Renal cortical epithelial cell (primary cell): ENCODE measurements at places on chromosomes 3 and 15.
A peak's percentile ranks its signal among the peaks of the same experiment; 100 is the strongest.

GRCh38 chr15:66523926-66524325 lies 18.8 kb downstream of the ZWILCH start:
- DNase-seq = no peak

DNA sequence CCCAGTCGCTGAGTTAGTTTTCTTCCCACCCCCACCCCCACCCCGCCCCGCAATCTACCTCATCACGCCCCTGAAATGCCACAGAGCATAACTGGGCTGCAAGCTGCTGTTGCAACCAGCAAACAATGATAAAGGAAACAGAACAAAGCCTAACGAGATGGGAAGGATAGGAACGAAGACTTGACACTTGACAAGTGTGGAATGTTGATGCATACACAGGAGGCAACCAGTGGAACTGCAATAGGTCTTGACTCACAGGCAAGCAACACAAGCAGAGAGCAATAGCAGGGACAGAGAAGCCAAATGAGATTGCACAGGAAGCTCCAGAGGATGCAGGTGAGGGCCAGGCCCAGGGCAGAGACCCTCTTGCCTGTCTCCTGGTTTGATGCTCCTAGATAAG lies 225.9 kb downstream of the IGSF11 start:
- peak; percentile 45 for DNase-seq

GRCh38 chr3:45223889-45224727 lies 2.0 kb downstream of the TMEM158 start:
- DNase-seq = no peak

DNA sequence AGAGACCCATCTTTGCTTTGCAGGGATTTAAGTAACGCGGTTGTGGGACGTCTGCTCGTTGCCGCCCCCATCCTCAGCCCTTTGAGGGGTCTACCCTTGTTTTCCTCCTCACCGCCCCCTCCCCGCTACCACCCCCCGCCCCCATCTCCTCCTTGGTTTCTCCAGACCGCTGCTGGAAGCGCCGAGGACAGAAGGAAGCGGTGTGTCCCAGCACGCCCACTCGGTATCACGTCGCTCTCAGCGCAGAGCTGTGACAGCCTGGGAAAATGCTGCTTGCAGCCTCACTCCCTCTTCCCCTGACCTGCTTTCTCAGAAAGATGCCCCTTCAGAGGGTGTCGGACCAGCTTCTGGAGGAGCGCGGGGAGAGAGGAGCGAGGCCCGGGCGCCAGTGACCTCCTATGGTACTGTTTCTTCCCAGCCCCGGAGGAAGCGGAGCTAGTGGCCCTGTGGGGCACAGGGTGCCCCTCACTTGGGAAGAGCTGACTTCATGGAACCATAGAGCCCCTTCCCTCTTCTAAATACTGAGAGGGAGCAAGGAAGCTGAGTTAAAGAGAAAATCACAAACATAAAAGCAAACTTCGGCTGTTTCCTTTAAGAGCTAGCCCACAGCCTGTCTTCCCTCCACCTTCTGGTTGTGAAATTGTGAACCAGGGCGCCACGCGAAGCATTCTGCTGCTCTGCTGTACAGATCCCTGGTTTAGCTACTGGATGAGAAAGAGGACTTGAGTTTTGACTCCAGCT lies 698 bp downstream of the IL1RAP start:
- DNase-seq = peak; percentile 56

- DNase-seq = no peak
Observed at GRCh38 chr3:3991598-3991997, 192.4 kb downstream of the LRRN1 start.

DNA sequence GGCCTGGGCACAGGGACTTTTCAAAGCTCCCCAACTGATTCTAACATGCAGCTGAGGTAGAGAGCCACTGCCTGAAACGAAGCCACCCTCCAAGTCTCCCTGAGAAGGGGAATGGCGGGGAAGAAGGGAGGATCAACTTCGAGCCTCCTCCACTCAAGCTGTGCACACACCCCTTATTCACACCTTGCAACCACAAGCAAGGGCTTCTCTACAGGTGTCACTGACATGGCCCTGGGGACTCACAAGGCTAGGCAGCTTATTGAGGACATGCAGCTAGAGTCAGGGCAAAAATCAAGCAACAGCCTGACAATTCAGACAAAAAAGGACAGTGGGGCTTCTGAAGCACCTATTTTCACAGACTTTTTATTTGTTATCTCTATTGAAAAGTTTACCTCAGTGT lies 85.2 kb downstream of the SNRK start:
- DNase-seq = no peak

DNA sequence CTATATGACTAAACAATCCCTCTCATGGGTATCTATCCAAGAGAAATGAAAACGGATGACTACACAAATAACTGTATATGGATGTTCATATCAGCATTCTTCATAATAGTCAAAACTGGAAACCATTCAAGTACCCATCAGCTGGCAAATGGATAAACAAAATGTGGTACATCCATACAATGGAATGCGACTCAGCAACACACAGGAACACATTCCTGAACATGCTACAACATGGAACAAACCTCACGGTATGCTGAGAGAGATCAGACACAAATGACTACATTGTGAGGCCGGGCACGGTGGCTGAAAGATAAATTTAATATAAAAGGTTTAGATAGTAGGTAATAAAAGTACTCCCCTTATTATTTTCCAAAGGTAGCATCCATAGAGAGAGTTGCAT lies 42.6 kb downstream of the CCR4 start:
- DNase-seq = no peak

DNA sequence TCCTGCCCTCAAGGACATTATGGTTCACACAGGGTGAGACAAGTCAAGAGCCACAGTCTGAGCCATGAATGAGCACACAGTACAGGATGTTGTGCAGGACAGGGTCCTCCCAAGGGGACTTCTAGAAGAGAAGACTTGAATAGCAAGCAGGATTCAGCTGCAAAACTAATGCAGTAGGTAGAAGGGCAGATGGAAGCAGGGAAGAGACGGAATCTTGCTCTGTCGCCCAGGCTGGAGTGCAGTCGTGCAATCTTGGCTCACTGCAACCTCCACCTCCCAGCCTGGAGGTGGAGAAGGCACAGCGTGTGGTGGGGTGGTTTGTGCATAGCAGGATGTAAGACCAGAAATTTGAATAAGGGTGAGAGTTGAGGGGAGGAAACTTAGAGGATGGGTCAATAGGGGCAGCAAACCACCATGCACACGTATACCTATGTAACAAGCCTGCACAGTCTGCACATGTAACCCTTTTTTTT lies 8.0 kb downstream of the BCL2L10 start:
- DNase-seq = no peak

GRCh38 chr3:62363275-62363674 lies 10.1 kb downstream of the FEZF2 start:
- no peak for DNase-seq

DNA sequence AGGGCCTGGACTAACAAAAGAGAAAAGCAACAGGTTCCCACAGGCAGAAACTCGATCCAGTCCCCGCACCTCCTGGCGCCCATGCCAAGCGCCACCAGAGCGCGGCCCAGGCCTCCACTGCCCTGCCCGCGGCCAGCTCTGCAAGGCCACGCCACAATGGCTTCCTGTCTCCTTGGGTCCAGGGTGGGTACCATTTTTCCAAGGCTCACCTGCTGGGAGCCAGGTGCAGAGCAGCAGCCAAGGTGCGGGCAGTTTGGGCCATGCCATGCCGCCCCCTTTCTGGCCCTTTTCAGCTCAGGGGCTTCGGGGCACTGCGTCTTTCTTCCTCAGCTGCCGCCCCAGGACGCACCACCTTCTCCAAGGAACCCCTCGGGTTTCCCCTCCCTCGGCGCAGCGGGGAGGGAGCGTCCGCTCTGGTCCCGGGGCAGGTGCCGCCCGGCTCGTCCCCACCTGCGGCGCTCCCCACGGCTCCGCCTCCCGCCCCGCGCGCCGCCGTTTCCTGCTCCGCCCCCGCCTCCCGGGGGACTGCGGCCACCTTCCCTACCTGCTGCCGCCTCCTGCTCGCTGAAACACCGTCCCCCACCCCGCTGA lies at the start of gene ILDR1:
Gene ILDR1, minus strand, starts transcription at position 437 of the 591 bp plus-strand sequence. Its CDS starts 170 bp downstream, at position 267.
- no peak for DNase-seq

DNA sequence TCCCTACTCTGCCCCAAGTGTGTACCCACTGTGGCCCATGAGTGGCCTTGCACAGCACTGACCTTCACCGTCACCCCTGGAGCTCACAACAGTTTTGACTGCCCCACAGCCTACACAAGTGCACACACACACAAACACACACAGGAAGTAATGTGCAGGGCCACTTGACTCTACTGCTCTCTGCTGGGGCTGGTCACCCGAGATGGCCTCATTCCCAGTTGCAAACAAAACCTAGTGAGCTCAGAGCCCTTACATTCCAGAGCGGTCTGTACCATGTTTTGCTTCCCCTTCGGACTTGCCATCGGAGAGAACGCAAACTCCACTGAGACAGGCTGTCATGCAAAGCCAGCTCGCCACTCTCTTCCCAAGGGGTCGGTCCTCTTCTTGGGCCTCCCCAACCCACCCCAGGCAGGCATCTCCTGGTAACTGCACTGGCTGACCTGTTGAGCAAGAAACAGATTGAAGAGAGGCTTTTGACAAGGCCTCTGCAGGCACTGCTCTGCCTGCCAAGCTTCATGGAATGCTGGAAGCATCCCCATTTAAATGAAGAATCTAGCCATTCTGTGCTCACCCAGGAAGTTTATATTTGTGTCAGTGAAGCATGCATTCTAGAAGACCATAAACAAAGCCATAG lies 232.0 kb upstream of the IGF1R start:
- DNase-seq = no peak

- DNase-seq = no peak
Observed at GRCh38 chr15:89669309-89669865, 9.8 kb downstream of the PLIN1 start.

GRCh38 chr3:137249311-137249940 lies 291.6 kb downstream of the IL20RB start:
- no peak for DNase-seq

GRCh38 chr3:48238531-48239085 lies 2.3 kb upstream of the ZNF589 start:
- DNase-seq = no peak

DNA sequence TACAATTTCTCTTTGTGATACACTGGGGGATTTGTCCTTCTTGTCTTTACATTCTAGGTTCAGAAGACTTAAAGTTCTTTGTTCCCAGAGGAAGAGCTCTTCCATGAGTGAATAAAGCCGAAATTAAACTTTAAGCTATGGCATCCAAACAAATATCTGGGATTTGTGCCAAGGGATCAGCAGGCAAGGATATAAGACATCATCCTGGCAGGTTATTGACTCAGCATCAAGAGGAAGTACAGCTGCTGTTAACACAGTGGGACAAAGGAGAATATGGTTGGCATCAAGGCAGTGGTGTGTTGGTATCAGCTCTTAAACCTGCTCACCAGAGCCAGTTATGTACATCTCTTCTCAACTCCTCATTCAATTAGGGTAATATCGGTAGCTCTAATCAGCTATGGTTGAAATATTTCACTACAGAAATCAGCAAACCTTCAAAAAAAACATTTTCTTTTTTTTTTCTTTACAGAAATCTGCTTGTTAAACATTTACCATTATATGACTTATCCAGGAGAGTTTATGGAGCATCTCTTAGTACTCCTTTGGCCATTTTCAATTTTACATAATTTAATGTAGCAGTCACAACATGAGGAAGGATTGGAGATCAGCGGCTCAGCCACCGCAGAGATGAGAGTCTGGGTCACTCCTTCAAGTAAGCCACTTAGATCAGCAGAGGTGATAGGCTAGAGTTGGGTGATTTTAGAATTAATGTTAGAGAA lies 1198.6 kb upstream of the EPHA6 start:
- DNase-seq = peak; percentile 72

- peak; percentile 43 for DNase-seq
Observed at GRCh38 chr3:37559461-37559860, 302.2 kb upstream of the CTDSPL start.

- no peak for DNase-seq
Observed at GRCh38 chr15:80162059-80162554, 9.3 kb downstream of the FAH start.

DNA sequence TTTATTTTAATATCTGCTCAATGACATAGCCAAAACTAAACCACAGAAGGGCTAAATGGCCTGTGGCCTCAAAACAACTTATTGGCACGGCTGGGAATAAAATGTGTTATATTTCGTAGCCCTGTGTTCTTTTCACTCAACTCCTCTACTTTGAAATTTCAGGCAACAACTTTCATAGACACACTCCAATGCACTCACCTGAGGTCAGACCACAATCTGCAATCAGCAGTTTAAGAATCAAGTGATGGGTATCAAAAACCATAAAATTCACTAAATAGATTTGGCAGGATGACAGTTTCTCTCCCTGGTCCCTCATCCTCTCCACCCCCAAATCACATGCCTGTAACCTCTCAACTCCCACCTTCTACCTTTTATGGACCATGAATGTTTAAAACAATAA lies 2.0 kb upstream of the CD200R1 start:
- DNase-seq = no peak

DNA sequence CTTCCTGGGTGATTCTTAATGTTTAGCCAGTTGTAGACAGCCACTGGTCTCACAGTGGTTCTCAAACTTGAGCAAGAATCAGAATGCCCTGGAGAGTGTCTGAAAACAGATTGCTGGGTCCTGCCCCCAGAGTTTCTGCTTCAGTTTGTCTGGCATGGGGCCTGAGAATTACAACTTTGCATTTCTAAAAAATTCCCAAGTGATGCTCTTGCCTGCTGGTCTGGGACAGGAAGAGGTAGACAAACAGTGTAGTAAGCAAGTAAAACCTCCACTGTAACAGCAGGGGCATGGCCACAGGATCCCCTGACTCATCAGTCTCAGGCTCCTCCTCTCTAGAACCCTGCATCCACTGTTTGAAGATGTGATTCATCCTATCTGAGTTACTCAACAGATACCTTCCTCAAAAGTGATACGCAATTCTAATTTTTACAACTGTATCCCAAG lies 36.5 kb downstream of the DZIP1L start:
- peak; percentile 95 for DNase-seq

DNA sequence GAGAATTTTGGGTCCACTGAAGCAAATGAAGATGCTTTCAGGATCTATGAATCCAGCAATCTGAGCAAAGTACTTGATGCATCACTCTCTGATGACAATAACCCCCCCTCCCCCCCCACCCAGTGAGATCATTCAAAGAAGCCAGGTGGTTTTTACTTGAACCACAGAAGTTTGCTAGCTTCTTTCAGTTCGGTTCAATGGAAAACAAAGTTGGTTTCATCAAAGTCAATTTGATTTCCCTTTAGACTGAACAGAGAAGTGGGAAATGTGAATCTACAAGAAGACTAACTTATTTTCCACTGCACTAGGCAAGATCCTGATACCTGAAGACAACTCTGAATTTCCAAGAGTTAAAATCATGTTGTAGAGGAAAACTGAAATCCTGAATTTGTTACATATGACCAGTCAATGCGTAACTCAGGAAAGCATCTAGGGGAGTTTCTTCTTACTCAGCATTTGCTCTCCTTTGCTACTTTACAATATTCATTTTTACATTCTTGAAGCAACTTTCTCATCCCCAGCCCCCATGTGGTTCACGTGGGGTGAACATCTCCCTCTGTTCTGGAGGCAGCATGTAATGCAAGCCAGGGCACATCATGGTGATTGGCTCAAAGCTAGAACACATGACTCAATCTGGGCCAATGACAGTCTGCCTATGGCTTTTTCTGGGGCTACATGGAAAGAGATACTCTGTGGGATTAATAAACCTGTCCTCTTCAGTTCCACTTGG lies 572.6 kb downstream of the FOXP1 start:
- no peak for DNase-seq

- DNase-seq = peak; percentile 64
Observed at GRCh38 chr3:119579366-119580066, at the start of gene ADPRH. TSS of gene ADPRH (plus strand) at chr3:119579492. CDS start at chr3:119582170, 2,678 bp downstream.
